ENCODE measurements at places on chromosomes 7 and 10. TPM values are rescaled to one million over a fixed set of nuclear protein-coding genes. Genes with fewer than 3 reads are reported as not detected.

DNA sequence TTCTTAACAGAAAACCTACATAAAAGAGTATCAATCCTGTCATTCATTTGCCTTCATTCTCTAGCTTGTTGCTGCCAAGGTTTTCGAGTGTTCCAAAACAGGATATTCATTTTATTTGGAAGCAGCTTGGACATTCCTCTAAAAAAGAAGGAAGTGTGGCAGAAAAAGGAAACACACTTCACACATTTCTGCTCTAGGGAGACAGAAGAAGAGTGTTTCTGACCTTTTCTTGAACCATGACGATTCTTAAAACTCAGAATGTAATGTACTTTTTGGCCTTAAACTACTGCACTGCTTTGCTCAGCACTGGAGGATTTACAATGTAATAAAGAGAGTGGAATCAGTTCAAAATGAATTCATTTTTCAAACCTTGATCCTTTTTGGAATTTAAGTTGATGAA is 81.3 kb downstream of the SEMA3A start:
- DNase-seq = no peak

Gene DGKB
- polyA plus RNA-seq = not detected

- DNase-seq = no peak
These were observed 187.0 kb upstream of the C7orf33 start for GRCh38 chr7:148403466-148403993.

DNA sequence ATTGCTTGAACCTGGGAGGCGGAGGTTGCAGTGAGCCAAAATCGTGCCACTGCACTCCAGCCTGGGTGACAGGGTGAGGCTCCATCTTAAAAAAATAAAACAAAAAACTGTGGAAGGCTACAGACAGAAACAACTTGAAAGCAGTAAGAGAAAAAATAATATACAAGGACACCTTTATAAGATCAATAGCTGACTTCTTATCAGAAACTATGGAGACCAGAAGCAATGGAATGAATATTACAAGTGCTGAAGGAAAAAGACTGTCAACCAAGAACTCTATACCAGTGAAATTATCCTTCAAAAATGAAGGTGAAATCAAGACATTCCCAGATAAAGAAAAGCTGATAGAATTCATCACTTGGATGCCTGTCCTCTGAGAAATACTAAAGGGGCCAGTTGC is 49.0 kb downstream of the RBAK start:
- no peak for DNase-seq

GRCh38 chr10:15462253-15462897 is 91.3 kb upstream of the FAM171A1 start:
- DNase-seq = peak; percentile 53

Gene ERCC6
- 2.8 TPM for polyA plus RNA-seq

GRCh38 chr7:157508477-157508881 is 171.7 kb downstream of the DNAJB6 start:
- no peak for DNase-seq

DNA sequence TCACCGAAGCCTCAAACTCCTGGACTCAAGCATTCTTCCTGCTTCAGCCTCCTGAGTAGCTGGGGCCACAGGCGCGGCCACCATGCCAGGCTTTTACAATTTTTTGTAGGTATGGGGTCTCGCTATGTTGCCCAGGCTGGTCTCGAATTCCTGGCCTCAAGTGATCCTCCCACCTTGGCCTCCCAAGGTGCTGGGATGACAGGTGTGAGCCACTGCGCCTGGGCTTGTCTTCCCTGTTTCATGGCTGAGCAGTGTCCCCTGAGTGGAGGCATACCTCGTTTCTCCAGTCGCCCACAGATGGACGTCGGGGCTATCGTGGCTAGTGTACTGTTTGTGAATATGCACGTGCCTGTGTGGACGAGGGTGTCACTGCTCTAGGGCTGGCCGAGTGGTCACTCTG is 11.3 kb downstream of the INPP5A start:
- no peak for DNase-seq

DNA sequence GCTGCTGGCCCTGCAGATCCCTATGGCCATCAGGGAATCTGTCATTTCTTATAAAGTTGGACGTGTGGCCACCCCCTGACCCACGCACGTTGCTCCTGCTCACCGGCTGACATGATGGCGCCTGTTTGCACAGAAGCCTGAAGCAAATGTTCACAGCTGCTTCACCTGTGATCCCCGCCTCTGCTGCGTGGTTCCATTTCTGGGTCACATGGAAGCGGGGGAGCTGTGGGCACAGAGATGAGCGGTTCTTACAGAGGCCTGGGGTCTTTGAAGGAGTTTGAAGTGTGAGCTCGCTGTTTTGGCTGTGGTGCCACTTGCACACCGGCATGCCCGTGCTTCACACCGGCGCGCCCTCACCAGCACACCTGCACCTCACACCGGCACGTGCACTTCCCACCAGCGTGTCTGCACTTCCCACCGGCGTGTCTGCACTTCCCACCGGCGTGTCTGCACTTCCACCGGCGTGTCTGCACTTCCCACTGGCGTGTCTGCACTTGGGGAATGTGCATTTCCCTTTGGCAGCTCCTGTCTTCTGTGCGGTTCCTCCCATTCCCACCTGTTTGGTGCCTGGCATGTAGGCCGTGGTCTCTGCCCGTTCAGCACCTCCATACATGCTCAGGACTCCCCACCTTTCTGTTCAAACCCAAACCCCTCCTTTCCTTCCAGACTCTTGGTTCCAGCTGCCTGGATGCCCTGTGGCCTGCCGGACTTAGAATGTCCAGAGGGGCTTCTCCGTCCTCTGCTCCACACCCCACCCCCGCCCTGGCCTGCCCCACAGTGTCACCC is 86.7 kb downstream of the INPP5A start:
- no peak for DNase-seq

- no peak for DNase-seq
These were observed 189.0 kb upstream of the SH2B2 start for GRCh38 chr7:102097601-102098161.

DNA sequence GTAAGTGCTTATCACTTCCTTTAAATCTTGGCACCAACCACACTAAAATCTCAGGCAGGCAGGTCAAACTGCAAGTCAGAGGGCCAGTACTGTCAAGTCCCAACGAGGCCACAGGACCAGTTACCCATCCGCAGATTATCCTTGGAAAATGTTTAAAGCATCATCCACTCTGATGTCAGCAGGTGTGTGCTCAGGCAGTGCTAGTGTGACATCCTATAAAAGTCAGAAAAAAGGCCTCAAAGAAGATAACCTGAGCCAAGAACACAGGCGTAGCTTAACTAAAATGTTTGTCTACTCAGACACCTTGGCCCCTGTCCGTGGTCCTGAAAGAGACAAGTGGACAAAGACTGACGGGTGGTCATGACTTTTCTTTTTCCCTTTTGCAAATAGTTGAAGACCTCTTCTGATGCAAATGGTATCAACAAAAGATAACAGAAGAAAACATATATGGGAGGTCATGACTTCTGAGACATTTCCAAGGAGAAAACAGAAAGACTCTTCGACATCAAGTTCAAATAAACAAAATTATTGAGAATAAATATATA is 309.3 kb downstream of the KCNMA1 start:
- peak; percentile 35 for DNase-seq

- DNase-seq = no peak
These were observed 376.1 kb upstream of the MTPN start for GRCh38 chr7:136353287-136353686.

Gene CFAP69
- polyA plus RNA-seq = 5.1 TPM

Gene FAM131B
- 0.29 TPM for polyA plus RNA-seq

Gene GRID2IP
- 0.16 TPM for polyA plus RNA-seq
